ENCODE measurements at places on chromosomes 12 and 14. TPM values are rescaled to one million over a fixed set of nuclear protein-coding genes. Genes with fewer than 3 reads are reported as not detected.

Gene RAD52
- total RNA-seq, result 9.0 TPM

Gene TMEM106C
- total RNA-seq, result 73.0 TPM

Gene KRT2
- not detected for total RNA-seq

Gene NOVA1
- 2.4 TPM for total RNA-seq

Gene LGMN
- 92.5 TPM for total RNA-seq

Gene P2RX4
- 8.9 TPM for total RNA-seq

Gene CLEC4D
- not detected for total RNA-seq

Gene RHOJ
- 20.3 TPM for total RNA-seq

Gene AKT1
- total RNA-seq, result 120 TPM

Gene SCN8A
- total RNA-seq, result 0.57 TPM

Gene ZFHX2
- 0.94 TPM for total RNA-seq

Gene SLC38A4
- 0.59 TPM for total RNA-seq

Gene TAS2R31
- total RNA-seq, result 1.0 TPM

Gene SCAF11
- total RNA-seq, result 79.7 TPM

Gene ITGA7
- 602 TPM for total RNA-seq

Gene PRH2
- 0.53 TPM for total RNA-seq

DNA sequence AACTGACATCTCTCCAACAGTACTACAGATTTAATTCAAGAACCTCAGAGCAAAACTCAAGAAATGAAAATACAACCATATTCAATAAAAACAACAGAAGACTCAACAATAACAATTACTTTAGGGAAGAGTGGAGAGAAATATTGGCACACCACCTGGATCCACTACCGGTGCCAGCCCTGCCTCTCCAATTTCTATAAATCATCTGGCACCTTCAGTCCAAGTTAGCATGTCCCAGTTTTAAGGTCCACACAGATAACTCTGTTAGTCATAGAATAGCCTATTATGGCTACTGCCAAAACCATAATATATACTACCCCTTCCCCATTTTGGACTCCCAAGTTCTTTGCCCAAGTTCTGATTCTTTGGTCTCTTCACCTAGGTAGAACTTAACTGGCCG is 69.9 kb upstream of the PSMA6 start:
- DNase-seq, result no peak

- DNase-seq, result no peak
These were observed 164.5 kb downstream of the SLC38A4 start for GRCh38 chr12:46661110-46661845.

DNA sequence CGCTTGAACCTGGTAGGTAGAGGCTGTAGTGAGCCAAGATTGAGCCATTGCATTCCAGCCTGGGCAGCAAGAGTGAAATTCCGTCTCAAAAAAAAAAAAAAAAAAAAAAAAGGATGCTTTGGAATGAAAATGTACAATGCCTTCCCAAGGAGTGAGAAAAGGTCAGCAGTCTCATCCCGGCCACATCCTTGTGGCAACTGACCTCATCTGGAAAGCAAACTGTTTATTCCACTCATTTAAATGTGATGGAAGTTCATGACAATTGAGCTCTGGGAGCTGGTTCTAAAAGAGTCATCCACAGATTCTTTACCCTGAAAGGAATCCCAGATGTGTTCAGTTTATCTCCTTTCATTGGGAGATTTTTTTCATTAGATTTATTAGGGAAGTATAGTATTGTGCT is 19.4 kb upstream of the LIMA1 start:
- no peak for DNase-seq

DNA sequence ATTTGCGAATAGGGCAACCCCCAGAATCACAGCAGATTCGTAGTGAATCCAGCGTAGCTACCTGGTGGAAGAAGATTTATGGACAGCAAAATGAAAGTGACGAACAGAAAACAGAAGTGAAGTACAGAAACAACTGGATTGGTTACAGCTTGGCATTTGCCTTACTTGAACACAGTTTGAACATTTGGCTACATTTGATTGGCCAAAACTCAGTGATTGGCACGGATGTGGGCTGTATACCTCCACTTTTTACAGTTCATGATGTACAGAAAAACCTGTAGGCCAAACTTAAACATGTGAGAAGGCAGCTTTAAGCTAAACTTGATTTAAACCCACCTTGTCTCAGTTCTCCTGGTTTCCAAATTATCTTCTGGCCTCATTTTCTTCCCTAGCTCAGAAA is 49.9 kb upstream of the AMN1 start:
- DNase-seq, result no peak

DNA sequence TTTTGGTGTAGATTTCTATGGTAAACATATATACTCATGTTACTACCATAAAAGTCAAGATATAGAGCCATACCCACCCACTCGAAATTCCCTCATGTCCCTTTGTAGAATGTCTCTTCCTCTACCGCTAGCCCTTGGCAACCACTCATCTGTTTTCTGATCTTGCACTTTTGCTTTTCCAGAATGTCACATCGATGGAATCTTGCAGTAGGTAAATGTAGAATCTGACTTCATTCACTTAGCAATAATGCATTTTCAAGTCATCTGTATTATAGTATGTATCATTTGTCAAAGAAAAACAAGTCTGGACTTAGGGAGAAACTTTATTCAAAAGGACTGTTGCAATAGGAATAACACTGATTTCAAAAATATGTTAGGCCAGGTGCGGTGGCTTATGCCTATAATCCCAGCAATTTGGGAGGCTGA is 19.3 kb upstream of the CLEC2D start:
- no peak for DNase-seq

DNA sequence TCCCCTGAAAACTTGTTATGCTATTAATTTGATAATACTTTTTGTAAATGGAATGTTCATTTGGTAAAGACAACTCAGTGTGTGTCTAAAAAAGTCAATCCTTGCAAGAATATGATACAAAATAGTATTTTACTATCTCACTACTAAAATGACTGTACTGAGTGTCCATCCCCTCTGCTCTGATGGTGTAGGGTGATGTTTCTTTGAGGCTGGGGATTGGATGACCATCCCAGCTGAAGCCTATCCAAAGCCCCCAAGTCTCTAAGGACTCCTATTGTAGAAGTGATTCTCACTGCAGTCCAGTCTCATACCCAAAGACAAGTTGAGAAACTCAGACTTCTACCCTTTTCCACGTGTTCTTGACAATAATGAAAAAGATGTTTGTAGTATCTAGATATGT is 1128.4 kb downstream of the BCL11B start:
- DNase-seq, result no peak

GRCh38 chr12:106711316-106711715 is 63.2 kb upstream of the RIC8B start:
- DNase-seq, result no peak

GRCh38 chr12:132089407-132089910 is 54.7 kb downstream of the DDX51 start:
- DNase-seq, result no peak

DNA sequence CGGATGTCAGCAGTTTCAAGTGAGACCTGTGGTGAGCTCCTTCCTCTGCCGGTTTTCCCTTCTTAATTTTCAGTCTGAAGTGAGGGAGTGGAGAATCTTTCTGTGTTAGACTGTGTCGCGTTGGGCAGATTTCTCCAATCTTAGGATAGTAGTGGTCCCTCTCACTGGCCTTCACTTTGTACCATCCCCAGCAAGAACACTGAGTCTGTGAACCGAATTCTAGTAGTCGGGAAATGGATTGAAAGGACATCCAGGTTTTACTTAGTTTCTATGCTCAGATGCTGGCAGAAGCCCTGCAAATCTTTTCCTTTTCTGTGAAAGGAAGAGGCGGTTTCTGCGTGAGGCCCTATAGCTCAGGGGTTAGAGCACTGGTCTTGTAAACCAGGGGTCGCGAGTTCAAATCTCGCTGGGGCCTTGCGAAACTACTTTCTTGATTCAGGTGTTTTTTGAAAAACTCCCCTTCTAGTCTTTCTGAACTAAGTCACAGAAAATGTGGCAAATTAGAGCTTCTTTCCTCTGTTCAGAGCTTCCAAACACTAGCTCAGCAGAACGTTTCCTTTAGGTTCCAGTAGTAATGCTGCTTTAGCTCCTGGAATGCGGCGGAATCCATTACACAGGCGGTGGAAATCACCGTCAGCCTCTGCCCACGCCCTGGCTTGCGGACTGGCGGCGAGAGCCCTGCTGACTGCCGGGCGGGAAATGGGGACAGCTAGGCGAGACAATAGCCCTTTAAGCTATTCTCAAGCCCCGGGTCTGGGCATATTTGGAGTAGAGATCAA is 2.8 kb upstream of the RNASE4 start:
- DNase-seq, result peak; percentile 87

GRCh38 chr12:92424338-92424737 is 278.5 kb upstream of the PLEKHG7 start:
- no peak for DNase-seq

GRCh38 chr12:127078577-127079350 is 1188.2 kb upstream of the TMEM132C start:
- no peak for DNase-seq

- peak; percentile 67 for DNase-seq
These were observed 118.0 kb downstream of the GCH1 start for GRCh38 chr14:54784657-54785056.

GRCh38 chr14:43532825-43533416 is 974.2 kb downstream of the FSCB start:
- DNase-seq, result no peak

GRCh38 chr12:112466011-112466422 is 47.3 kb downstream of the PTPN11 start:
- DNase-seq, result no peak

DNA sequence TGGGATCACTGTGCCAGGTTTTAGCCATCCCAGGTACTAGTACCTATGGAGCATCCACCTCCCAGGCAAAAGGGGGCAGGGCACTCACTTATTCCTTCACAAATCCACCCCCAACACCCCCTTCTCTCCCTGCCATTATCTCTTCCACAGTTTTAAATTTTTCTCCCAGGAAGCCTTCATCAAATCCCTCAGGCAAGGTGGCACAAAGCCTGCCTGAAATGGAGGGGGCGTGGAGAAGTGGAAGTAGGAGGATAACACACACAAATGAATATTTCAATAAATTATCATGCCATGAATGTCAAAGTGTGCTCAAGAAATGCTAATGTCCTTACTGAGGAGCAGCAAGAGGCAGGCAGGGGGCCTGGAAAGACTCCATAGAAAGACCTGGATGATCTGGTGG is 4.7 kb upstream of the CHST11 start:
- DNase-seq, result no peak

- DNase-seq, result no peak
These were observed 50.9 kb downstream of the KLHL28 start for GRCh38 chr14:44910821-44911220.

- DNase-seq, result no peak
These were observed 214.2 kb downstream of the KITLG start for GRCh38 chr12:88366101-88366500.

DNA sequence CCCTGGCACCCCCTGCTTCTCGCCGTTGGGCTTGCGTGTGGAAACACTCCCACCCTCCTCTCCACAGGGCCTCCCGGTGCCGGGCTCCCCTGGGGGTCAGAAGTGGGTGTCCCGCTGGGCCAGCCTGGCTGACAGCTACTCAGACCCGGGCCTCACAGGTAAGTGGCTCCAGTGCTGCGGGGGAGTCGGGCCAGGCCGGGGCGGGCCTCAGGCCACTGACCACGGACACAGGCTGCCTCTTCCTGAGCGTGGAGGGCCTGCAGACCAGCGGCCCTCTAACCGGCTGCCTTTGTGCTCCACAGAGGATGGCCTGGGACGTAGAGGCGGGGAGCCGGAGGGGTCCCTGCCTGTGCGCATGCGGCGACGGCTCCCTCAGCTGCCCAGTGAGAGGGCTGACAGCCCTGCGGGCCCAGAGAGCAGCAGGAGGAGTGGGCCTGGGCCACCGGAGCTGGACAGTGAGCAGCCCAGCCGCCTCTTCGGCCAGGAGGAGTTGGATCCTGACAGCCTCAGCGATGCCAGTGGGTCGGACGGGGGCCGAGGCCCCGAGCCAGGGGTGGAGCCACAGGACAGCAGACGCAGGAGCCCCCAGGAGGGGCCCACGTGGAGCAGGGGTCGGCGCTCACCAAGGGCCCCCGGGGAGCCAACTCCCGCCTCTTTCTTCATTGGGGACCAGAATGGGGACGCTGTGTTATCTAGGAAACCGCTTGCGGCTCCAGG is 21.1 kb downstream of the CEP170B start:
- peak; percentile 34 for DNase-seq

DNA sequence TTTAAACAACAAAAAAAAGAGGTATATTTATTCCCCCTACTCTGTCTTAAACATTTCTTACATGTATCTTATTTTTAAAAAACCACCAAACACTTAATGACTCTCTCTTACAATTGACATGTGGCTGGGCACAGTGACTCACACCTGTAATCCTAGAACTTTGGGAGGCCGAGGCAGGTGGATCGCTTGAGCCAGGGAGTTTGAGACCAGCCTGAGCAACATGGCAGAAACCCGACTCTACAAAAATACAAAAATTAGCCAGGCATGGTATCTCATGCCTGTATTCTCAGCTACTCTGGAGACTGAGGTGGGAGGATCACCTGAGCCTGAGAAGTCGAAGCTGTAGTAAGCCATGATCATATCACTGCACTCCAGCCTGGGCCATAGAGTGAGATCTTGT is 16.0 kb downstream of the SLC41A2 start:
- no peak for DNase-seq

DNA sequence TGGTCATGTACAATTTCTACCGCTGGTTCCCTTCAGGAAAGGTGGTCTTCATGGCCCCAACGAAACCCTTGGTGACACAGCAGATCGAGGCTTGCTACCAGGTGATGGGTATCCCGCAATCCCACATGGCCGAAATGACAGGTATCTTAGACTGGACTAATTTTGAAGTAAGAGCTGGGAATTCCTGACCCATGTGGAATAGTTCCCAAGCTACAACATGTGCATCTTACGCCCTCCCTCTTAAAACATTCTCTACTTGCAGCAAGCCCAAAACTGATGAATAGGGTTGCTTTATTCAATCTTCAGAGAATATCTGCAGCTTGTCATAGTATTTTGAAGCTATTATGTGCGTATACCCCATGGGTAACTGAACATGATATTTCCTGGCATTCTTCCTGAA is 669 bp downstream of the FANCM start:
- DNase-seq, result no peak

DNA sequence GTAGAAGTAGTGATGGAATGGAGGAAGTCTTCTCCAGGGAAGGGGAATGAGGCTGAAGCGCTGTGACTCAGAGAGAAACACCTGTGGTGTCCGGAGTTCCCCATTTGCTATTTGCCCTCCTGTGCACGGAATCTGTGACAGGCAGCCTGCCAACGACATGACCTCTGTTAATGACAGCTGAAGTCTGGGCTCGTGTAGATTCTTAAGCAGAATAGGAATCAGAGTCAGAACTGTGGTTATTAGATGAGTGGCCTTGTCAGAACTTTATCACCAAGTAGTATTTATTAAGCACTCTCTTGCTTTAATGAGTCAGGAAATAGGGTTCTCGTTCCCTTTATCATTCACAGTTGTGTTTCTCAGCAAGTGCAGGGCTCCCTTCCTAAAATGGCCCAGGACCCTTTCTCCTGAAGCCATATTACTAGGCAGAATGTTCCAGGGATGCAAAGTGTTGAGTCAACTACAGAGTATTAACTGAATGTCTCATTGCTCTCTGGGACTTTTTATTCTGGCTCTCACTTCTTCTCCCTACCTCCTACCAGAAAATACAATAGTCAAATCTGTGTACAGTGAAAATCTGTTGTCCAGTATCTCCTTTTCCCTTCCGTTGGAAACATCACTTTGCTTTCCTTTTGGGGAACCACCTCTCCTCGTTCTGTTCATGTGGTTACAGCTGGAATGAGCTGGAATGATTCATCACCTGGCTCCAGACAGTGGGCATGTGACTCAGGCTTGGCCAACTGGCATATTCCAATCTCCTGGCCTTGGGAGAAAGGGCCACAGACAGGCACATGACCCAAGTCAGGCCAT is 77.8 kb upstream of the MAX start:
- DNase-seq, result peak; percentile 66

- peak; percentile 25 for DNase-seq
These were observed 283.5 kb downstream of the KSR2 start for GRCh38 chr12:117685110-117685926.

Data from right cardiac atrium (tissue), 5 donors.